ENCODE measurements at places on chromosomes 12 and 14.

GRCh38 chr12:85679296-85679695 is 156.9 kb downstream of the RASSF9 start:
- DNase-seq: no peak

GRCh38 chr12:41053046-41053445 is 135.1 kb upstream of the PDZRN4 start:
- no peak for DNase-seq

DNA sequence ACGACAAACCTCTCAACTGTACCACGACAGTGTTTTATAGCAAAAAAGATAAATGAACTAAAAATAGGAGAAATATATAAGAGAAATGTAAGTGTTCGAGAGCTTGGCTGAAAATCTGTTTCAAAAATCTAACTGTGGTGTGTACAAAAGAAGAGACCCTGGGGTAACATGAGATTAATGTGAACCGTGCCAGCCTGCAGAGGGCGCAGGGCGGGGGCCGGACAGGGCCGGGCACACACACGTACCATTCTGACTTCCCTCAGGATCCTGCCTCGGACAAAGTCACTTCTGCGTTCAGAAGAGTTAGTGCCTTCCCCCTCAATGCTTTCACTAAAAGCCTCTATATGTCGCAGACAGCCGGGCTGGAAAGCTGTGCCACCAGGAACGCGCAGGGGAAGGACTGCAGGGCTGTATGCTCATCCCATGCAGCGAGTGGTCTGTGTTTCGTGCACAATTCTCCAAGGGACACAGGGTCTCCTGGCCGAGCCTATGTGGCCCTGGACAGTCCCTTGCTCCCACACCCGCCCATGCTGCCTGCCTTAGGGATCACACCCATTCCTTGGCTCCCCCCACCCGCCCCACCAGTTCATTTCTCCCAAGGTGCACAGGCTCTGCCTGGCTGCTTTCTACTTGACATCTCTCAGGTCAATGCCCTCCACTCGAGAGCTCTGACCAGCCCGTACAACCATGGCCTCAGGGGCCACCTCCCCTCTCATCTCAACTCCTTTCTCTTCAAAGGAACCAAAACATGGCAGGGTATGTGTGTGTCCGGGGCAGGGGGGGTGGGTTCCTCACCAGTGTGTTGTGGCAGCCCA is 8.5 kb downstream of the CDCA4 start:
- no peak for DNase-seq

DNA sequence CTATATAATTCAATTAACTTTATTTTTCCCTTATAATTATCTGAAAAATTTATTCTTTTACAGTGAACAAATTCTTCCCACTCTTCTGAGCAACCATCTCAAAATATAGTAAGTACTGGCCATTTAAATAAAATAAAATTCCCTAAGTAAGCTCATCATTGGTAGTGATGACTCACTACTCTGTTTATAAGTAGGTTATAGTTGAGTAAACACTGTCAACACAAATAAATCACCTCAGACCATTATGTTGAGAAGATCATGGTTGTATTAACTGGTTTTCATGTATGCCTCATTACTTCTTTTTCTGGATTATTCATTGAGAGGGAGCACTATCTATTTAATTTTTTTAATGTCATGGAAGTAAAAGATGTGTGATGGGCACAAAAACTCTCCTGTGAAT is 220.5 kb downstream of the SEC23A start:
- DNase-seq: no peak

GRCh38 chr12:89546151-89546550 is 20.3 kb upstream of the POC1B start:
- no peak for DNase-seq

GRCh38 chr12:65765436-65765813 is 58.9 kb upstream of the HMGA2 start:
- no peak for DNase-seq

- no peak for DNase-seq
These were observed 265.6 kb upstream of the SFSWAP start for GRCh38 chr12:131445184-131445774.

GRCh38 chr12:129941618-129942017 is 37.8 kb upstream of the TMEM132D start:
- DNase-seq: no peak

DNA sequence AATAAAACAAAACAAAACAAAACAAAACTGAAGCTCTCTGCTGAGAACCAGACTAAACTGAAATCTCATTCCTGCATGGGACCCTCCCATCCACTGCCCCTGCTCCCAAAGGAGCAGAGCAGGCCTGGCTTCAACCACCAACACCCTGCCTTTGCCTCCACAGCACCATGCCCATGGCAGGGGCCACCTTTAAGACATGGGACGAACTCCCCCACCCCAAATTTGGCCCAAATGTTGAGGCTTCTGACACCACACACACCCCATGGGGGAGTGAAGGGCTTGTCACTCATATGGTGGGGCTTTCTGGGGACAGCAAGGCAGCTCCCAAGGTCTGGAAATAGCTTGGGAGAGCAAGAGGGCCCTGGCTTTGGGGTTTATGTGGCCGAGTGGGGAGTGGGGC is 177.2 kb downstream of the KIF26A start:
- no peak for DNase-seq

GRCh38 chr12:38783304-38783703 is 122.1 kb downstream of the CPNE8 start:
- no peak for DNase-seq

DNA sequence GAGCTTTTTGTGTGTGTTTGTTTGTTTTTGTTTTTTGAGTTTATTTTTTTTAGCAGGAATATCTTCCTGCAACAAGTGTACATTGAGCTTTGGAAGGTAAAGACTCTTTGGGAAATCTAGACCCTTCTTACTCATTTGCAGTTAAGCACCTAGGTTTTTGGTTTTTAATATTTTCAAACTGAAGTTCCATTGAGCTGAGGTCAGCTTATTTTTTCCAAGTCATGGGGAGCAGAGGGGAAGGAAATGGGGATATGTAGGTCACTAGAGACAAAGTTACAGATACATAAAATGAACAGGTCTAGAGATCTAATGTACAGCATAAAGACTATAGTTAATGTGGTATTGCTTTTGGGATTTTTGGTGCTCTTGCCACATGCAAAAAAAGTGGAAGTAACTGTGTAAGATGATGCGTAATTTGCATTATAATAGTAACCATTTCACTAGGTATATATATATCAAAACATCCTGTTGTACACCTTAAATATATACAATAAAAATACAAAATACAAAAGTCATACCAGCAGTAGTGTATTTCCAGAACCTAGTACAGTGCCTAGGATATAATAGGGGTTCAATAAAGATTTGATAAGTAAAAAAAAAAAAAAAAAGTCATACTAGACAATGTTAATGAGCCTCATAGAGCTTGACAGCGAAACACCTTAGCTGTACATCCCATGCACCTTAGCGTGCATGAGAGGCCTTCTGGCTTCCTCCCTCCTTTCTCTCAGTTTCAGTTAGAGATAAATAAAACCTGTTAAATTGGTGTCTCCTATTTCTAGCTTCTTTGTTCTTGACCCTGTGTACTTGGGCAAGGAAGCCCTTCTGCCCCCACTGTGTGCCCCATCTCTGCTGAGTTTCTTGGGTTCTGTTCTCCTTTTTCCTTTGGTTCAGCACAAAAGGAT is 22.7 kb downstream of the CGRRF1 start:
- DNase-seq: no peak

DNA sequence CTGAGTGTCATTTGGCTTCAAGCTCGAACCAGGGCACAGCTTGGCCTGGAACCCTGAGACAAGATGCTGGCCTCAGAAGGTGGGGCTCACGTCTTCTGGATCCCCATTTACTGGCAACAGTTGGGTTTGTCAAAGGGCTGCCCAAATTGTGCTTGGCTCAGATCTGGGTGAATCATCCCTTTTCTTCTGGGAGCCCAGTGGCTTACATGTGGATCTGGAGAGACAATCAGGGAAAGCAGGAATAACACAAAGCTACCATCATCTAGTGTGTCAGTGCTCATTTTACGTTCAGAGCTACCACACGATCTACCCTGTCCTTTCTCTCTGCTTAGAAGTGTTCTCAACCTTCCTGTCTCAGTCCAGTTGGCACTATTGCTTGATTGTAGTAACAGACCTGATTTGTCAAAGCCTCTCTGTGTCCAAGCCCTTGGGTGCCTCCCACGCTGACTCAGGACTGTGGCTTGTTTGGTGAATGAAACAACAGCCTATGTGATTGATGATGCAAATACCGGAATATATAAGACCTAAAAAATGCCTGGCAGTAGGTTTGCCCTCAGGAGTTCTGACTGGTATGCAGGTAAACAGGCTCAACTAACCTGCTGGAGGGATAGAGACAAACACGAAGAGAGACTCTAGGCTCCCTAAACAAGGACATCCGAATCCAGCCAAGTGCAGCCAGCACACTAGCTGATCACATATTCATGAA is 974.3 kb downstream of the VRK1 start:
- no peak for DNase-seq

DNA sequence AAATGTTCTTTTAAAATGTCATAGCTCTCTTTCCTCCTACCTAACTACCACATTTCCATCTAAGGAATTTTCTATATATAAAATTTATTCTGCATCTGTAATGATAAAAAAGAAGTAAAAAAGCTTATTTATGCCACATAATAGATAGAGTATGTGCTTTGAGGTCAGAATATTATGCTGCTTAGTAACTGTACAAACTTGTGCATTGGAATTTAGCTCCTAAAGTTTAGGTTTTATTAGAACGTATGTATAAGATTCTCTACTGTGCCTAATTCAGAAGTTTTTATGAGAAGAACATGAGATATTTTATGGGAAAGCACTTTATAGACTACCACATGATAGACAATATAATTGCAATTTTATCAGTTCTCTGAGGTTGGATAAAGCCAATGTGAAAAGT is 384.6 kb downstream of the SLC16A7 start:
- DNase-seq: no peak

GRCh38 chr12:119154435-119154818 is 24.3 kb upstream of the HSPB8 start:
- peak; percentile 19 for DNase-seq

DNA sequence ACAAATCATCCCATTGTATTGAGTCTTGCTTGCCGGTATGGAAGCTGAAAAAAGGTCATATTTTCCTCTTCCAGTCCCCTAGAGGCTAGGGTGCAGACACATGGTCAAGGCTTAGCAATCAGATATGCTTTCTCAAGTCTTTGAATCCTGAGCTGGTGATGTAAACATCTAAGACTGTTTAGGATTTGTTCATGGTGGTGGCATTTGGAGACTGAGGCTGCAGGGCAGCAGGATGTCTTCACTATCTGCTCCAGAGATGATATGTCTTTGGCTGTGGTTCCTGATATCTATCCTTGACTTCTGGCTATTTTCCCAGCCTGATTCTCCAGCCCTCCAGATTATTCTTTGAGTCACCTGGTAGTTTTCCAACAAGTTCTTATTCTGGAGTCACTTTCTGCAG is 50.5 kb upstream of the DACT1 start:
- DNase-seq: no peak

DNA sequence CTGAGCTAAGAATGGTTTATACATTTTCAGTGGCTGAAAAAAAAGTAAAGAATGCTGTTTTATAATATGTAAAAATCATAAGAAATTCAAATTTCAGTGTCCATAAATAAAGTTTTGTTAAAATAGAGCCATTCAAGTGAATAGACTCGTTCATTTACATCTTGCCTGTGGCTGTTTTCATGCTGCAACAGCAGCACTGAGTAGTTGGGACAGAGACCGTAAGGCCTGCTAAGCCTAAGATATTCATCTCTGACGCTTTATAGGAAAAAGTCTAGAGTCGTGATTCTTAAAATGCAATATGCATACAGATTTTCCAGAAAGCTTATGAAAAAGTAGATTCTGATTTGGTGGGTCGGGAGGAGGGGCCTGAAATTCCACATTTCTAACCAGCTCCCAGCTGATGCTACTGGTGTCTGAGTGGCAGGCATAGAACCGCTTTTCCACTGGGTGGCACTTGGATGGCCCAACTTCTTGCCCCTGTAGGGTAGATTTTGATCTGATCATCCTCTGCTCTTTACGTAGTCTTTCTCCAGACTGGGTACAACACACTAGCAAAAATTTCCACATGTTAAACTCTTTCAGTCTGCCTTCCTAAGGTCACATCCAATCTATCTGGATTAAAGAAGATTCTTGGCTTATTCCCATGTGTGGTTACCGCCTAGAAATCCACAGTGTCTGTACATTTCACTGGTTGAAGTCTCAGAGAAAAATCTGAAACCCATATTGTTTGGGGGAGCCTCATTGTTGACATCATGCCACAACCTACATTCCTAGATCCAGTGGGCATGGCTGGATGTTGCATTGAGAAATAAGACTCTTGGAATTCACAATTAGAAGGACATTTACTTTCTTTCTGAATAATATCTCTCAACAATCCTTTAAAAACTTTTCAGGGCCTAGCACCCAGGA is 151.2 kb downstream of the C12orf75 start:
- no peak for DNase-seq

- no peak for DNase-seq
These were observed 103.3 kb downstream of the PELI2 start for GRCh38 chr14:56221382-56222128.

DNA sequence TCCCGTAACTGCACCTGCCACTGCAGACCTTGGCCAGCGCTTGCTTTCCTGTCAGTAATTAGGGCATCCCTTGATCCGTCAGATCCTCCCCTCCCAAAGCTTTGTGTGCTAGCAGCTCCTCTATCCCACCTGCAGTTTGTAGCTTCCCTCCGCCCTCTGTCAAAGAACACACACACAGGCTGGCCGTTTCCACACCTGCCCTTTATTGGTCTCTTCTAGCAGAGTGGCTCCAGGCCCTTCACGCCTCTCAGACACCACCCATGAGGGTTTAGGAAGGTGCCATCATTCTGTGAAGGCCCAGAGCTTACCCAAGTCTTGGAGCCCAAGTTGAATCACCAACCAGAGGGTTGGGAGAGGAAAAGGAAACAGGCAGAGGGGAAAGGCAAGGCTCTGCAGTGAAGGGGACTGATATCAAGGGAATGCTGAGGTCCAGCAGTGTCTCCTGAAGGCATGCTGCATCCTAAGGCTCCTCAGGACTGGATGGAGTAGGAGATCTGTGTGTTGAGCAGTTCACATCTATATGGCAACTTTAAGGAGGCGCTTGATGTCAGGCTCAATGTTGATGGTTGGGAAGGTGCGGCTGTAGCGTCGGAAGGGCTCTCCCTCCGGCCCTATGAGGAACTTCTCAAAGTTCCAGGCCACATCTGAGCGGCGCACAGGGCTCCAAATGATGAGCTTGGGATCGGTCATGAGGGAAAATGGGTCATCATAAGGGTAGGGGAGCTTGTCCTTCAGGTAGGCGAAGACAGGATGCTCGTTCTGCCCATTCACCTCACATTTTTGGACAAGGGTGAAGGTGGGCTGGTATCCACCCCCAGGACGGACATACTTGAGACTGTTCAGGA is 3.4 kb downstream of the GPX2 start:
- DNase-seq: peak; percentile 11
